Psoas muscle (tissue), 8 donors: ENCODE measurements at places on chromosomes 16 and 17.

- no peak for DNase-seq
Observed at GRCh38 chr17:66755101-66755943, 79.6 kb upstream of the CACNG5 start.

DNA sequence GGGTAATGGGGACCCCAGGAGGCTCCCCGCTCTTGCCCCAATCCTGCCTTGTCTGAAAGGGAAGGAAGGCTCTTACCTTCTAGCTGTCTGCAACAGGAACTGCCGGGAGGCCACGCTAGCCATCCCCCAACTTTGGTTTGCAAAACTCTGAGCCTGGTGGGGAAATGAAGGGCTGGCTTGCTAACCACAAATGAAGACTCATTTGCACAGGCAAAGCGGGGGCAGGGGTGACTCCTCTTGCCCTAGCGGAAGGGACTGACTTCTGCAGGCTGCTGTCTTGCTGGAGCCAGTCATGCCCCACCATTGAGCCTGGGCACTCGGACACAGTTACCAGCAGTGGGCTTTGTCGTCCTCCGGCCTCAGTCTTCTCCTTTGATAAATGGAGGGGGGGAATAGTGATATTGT, 52.6 kb downstream of the PLCG2 start:
- peak; percentile 71 for DNase-seq

- no peak for DNase-seq
Observed at GRCh38 chr16:83338138-83338537, 469.6 kb upstream of the HSBP1 start.

DNA sequence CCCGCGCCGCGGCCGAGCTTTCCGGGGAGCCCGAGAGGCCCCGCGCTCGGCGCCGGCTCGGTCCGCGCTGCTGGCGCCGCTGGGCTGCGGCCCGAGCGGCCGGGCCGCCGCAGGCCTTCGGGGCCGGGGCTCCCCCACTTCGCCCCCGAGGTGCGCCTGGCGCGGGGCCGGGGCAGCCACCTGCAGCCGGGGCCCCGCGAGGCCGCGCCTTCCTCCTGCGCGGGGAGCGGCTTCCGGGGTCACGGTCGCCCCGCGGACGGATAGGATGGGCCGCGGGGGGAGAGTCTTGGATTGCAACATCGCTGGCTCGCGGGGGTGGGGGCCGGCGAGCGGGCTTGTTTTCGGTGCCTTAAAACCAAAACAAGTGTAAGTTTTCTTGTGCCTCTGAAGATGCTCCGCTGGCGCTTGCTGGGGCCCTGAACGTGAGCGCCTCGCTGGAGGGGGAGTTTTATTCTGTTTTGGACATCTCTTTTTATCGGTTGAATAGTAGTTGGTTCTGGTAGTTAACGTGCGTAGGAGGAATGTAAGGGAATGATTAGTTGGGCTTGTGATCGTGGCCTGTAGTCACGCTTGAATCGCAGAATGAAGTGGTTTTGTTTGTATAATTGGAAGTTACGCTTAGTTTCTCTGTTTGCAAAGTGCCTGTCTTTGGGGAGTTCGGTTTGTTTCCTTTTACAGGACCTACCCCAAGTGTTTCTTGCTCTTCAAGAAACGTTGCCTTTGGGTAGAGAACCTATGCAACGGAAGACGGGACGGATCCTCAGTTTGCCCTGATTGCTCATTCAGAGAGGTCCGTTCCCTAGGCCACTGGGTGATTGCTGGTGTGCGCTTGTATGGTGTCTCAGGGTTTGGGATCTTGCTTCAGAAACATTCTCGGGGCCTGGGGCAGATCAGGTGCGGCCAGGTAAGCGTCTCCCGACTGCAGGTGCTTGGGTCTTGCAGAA, 724 bp downstream of the UBE2I start:
- DNase-seq: peak; percentile 78

DNA sequence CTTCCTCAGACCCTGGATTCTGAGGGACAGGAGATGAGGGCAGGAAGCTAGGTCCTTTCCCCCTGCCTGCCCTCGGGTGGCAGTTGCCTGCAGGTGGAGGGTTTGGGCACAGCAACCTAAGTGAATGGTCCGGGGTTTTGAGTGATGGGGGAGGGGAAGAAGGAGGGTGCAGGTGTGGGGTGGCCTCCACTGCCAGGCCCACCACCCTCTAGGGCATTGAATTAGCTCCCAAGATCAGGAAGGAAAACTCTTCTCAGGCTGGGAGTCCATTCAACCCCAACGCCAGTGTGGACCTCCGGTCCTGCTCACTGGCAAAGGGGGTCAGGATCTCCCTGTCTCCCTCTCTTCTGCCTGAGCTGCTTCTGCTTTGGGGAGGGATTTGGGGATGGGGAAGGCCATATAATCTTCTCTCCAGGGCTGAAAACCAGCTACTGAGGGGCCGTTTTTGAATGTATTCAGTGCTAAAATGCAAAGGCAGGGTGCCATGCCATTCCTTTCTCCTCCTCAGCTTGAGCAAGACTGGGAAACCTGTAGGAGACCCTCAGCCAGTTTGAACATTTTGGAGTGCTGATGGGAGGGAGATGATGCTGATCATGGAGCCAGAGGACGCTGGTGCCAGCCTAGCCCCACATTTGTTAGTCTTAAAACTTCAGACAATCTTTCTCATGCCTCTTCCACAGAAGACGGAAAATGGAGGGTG, 18.8 kb downstream of the GRB7 start:
- DNase-seq: no peak

GRCh38 chr17:31754239-31754945, 104.7 kb downstream of the COPRS start:
- DNase-seq: no peak

DNA sequence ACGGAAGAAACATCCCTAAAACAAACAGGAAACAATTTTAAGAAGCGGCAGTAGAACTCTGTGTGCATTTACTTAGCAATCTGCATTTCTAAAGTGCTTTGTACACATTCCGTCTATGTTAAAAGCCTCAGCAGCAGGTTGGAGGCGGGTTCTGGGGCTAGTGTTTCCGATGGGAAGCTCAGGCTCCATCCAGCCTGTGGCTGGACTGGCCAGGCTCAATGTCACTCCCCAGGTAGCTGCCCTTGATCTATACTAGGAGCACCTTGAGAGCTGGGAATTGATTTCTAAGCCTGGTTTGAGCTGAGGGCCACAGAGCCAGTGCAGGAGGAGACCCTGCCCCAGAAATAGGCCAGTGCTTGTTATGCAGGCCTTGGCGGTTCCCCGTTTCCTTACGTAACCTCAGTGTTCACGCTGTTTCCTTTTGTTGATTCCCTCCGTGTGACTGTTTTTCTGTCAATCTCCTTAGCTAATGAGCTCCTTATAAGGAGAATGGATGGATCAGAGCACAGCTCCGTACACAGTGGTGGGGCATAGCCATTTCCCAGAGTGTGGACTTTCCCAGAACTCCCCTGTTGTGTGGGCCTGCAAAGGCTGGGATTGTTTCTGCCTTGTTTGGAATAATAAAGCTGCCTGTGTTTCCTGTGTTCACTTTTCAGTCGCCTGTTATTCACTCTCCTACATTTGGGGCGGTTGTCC, 21.4 kb downstream of the ADORA2B start:
- no peak for DNase-seq

DNA sequence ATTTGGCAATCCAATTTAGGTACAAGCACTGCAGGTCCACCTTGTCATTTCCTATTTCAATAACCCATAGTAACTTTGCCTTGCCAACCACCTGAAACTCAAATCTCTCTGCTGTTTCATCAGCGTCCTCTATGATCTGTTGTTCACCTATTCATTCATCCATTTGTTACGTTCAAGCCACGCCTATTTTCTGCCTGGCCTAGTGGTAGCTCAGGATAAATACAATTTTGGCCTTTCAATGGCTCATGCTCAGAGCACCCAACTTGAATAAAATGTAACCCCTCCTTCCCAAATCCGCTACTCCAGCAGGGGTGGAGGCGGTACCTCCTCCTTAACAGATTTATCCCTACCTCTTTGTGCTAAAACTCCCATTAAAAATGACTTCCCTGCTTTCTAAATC, 3.6 kb upstream of the FBXO47 start:
- no peak for DNase-seq

DNA sequence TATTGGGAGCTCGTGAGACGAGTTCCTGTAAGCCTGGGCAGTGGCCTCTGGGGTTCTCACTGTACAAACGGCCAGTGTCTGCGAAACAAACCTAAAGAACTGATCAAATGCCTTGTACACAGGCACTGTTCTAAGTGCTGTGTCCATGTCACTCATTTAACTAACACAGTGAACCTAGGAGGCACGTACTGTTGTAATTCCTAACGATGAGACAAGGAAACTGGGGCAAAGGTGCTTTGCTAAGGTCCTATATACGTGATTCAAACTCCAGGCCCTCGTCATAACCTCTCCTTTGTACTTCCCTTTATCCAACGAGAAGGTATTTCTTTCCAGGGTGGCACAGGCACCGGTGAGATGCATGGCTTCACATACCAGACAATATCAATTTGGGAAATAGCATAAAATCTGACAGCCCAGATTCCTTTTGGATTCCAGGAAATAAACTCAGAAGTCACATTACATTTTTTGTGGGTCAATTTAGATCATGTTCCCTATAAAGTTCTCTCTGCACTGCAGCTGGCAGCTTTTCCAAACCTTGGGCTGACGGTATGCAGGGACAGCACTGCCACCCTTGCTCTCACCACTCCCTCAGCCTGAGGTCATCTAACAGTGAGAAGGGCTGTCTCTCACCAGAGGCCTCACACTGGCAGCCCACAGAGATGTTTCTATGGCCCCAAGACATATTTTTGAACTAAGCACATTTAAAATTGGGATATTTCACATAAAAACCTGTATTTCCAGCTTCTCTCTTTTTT, 18.3 kb downstream of the GLYR1 start:
- DNase-seq: peak; percentile 68

DNA sequence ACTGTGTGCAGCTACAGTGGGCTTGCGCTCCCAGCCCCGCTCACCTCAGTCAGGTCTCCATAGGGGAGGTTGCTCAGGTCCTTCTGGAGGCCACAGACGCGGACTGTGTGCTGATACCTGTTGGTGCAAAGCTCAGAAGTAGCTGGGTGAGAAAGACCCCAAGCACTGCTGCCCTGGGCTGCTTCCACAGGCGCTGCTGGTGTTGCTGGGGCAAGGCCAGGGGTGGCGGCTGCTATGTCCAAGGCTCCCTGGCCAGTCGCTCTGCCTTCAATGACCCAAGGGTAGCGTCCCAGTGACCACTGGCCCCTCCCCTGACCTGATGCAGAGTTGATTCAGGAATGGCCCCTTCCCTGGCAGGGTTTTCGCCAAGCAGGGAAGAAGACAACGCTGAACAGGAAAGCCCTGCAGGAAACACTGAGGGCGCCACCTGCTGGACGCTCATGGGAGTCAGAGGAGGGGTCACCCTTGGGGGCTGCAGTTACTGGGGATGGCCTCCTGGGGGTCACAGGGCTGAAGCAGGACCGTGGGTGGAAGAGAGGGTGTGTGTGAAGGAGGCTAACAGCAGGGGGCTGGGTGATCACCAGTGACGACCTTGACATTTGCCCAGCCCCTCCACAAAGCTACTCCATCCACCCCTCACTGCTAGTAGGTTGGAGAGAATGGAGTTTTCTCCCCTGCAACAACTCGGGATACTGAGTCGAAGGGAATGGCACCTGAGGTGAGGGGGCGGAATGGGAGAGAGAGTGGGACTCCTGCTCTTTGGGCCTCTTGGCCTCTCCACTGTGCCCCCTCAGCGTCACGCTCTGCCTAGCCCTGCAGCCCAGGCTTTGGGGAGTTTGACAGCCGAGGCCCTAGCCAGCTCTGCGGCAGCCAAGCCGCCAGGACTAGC, 38.3 kb downstream of the ABCC12 start:
- peak; percentile 41 for DNase-seq

DNA sequence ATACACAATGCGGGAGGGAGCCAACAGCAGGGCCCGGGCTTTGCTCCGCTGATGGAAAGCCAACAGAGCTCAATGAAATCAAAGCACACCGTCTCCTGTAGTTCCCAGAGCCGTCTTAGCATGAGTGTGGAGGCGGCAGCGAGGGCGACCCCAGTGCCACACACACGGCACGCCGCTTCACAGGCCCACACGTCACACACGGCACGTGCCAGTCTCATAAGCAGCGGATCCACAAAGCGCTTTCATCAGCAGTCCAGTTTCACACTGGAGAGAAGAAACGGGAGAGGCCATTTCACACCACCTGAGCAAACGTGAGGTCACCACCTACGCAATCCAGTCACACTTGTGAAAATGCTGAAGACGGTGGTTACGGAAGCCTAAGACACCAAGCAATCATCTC, 34.8 kb downstream of the CYB5D2 start:
- DNase-seq: no peak
